PC-9 (cell line): ENCODE measurements at places on chromosomes 4 and X. TPM values are rescaled to one million over a fixed set of nuclear protein-coding genes. Genes with fewer than 3 reads are reported as not detected.
A peak's percentile ranks its signal among the peaks of the same experiment; 100 is the strongest.

The CXorf65 gene
- total RNA-seq: not detected in 2 replicates

DNA sequence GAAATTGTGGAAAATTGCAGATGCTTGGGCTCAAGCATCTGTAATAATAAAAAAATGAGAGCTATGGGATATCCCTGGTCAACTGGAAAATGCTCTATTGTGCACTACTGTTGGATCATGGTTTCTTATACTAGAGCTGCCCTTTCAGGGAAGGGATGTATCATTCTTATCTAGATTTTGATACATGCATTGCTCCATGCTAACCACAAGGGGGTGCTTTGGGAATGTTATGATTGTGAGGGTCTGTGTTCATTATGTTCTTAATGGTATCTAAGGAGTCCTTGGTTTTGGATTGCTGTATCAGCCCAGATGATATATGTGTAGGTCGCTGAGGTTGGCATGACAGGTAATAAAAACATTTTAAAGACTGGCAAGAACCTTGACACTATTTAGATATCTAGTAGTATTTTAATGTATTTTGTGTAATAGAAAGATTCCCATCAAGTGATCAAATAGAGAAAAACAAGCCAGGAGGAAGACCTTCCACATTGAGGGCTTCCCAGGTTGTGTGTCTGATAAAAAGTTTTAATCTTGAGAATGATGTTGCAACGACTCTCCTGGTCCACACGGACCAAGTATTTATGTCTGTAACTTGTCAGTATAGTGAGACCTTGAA is 49.2 kb upstream of the TLR2 start:
- DNase-seq: no peak

DNA sequence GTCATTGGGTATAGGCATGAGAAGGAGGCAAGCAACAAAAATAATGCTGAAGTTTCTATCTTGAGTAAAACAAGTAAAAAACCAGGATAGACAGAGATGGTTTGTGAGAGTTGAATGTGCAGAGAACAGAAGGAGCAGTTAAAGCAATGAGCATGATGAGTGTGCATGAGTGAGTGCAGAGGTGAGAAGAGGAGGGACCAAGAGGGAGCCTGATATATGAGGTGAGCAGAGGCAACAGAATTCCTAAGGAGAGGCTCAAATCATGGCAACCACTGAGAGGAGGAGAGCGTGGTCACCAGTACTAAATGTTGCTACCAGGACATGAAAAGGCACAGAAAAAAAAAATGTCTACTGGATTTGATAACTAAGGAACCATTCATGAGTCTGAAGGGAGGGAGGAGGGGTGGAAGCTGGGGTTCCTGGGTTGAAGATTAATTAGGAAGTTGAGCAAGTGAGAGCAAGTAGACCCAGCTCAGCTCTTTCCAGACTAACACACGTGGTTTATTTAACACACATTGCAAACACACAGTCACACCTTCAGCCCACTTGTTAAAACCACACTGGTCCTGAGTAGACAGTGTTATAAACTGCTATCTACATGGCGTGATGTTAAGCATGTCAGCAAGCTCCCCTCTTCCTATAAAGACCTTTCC is 69.0 kb upstream of the IQCM start:
- DNase-seq: no peak

The PRDM8 gene
- total RNA-seq: 0.26 and 0.88 TPM in 2 replicates

DNA sequence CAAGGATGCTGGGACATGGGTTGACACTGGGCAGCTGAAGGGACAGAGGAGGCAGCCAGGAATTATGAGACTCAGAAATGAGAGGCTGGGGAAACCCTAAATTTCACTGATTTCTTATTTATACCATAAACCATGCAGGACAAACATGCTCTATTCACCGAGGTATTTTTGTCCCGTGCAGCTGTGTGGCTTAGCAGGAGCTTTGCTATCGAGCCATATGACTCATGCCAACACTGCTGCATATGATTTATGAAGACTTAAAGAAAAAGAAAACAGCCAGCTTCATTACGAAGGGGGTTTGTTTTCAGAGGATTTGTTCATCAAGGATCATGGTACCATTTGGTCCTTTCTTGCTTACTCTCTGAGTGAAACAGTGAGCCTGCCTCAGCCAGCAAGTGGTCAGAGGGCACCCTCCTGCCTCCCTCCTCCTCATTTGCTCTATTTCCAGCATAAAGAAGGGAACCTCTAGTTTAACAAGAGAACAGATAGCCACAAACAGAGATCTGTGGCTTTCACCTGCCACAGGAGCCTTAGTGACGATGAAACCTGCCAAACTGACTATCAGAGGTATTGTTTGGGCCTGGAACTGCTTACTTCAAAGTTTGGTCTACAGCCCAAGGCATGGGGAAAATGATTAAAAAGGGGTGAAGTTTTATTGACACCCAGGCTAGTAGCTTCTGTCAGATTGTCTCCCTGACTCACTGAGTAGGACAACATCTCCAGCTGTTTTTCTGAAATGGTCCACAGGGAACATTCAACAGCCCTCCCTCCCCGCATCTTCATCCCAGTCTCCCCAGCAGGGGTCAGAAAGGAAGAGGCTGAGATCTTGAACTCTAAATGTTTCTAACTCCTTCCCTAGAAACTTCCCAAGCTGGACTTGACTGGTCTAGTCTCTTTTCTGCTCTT is 80.1 kb upstream of the MAML3 start:
- no peak for DNase-seq

The OPRPN gene
- not detected in 2 replicates for total RNA-seq

- peak; percentile 69 for DNase-seq
These were observed 145.6 kb downstream of the ARX start for GRCh38 chrX:24870143-24870542.

The NAT8L gene
- total RNA-seq: 2.1 and 4.1 TPM in 2 replicates

DNA sequence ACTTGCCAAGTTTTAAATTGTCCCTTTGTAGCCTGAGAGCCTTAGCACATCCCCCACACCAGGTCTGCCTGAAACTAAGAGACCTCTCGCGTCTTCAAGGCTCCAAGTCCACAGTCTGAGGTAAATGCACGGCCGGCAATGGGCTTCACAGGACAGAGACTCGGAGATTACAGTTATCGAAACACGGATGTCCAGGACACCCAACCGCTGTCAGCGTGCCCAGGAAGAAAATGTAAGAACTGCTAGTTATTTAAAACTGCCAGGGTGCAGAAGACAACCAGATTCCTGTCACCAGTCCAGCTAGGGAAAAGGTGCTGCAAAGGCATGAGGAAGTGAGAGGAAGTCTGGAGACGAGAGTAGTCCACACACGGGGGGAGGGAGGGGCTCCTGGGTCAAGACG is 28.9 kb downstream of the ZNF827 start:
- DNase-seq: peak; percentile 65

- no peak for DNase-seq
These were observed 101.8 kb downstream of the NEK1 start for GRCh38 chr4:169510617-169511016.

The SCML2 gene
- total RNA-seq: 0.53 and 0.92 TPM in 2 replicates

DNA sequence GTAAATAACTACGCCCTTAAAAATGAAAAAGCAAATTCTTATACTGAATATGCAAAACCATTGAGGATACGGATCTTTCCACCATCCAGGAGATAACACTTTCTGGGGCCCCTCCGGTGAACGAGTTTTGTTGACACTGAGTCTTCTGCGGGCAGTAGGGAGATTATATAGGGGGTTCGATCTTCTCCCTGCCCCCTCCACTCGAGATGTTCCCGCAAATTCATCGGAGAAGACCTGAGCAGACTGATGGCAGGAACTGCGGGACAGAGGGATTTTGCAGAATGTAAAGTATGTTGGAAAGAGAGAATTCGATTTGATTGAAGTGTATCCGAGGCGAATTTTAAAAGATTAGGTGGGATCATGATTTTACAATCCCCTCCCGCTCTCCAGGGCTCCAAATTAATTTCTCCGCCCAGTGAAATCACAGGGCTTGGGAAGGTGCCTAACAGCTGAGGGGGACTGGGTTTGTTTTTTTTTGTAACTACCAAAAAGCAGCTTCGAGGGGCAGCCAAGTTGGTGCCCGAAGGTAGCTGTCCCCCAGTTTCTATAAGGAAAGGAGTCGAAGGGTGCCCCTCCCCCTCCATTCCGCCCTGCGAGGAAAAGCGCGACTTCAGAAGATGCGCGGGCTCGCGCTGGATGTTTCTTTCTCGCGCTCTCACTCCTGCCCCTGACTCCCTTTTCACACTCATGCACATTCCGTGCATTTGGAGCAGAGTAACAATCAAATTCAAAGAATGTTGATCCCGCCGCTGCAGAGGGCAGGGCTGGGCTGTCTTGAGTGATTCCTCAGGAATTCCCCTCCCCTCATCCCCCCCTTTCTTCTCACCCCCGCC is 1.2 kb downstream of the TMEM255A start:
- DNase-seq: peak; percentile 51

GRCh38 chr4:24912252-24913118 is at the start of gene CCDC149:
Gene CCDC149, minus strand, starts transcription at chr4:24913042. Its CDS starts 178 bp downstream, at chr4:24912864.
- DNase-seq: peak; percentile 84

DNA sequence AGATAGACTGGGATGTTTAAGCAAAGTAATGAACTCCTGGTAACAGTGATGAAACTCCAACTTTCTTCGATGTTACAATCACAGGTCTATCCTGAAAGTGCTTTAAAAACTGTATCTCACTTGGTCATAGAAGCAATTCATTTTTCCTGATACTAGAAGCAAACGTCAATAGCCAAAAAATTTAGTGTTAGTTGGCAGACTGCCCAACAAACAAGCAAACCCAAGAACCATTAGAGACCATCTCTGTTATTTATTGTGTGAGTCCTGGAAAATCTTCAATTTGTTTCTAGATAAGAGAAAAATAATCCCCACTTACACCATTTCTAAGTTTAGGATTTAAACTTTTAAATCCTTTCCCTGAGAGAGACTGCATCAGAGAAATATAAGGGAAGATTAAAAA is 553.9 kb downstream of the INPP4B start:
- no peak for DNase-seq

The SOWAHD gene
- total RNA-seq: 1.4 and 2.8 TPM in 2 replicates

- no peak for DNase-seq
These were observed 142.8 kb downstream of the ENPP6 start for GRCh38 chr4:184074677-184075388.

GRCh38 chrX:123060986-123061385 is 123.1 kb upstream of the GRIA3 start:
- DNase-seq: no peak

The EIF1AX gene
- 77.3 TPM in 2 replicates for total RNA-seq

- no peak for DNase-seq
These were observed 24.6 kb upstream of the TBL1X start for GRCh38 chrX:9440116-9440844.

DNA sequence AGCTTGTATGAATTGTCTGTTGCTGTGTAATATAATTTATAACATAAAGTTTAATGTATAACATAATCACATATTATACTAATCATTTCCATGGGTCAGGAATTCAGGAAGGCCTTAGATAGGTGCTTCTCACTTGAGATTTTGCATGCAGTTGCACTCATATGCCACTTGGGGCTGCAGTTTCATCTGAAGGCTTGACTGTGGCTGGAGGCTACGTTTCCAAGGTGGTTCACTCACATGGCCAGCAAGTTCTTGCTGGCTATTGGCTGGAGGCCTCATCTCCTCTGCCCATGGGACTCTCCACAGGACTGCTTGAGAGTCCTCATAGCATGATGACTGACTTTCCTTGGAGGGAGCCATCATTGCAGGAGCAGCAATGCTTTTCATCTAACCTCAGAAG is 53.4 kb upstream of the STX18 start:
- DNase-seq: no peak

DNA sequence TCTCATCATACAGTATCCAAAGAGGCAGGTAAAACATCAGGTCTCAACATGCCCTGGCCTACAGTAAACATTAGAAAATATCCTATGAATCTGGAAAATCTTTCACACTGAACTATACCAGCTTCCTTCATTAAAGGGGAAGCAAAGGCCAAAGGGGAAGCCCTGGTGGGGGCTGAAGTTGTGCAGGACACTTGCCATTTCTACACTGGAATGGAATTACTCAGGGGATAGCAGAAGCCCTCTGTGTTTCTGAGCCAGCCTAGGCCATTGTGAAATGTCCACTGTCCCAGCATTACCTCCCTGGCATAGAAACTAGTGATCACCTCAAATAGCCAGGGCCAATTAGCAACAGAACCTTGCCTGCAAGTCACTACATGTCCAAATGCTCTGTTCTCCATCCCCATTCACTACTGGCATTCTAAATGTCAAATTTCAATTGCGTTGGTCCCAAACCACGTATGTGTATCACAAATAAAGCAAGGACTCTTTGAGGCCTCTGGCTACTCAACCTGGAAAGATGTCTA is 429.9 kb downstream of the AFF2 start:
- no peak for DNase-seq

The ANXA3 gene
- 139 and 140 TPM in 2 replicates for total RNA-seq

The ERAS gene
- total RNA-seq: 0.50 TPM in 1 of 2 replicates, not detected in the other

The C4orf36 gene
- total RNA-seq: 2.0 TPM in 1 of 2 replicates, not detected in the other

DNA sequence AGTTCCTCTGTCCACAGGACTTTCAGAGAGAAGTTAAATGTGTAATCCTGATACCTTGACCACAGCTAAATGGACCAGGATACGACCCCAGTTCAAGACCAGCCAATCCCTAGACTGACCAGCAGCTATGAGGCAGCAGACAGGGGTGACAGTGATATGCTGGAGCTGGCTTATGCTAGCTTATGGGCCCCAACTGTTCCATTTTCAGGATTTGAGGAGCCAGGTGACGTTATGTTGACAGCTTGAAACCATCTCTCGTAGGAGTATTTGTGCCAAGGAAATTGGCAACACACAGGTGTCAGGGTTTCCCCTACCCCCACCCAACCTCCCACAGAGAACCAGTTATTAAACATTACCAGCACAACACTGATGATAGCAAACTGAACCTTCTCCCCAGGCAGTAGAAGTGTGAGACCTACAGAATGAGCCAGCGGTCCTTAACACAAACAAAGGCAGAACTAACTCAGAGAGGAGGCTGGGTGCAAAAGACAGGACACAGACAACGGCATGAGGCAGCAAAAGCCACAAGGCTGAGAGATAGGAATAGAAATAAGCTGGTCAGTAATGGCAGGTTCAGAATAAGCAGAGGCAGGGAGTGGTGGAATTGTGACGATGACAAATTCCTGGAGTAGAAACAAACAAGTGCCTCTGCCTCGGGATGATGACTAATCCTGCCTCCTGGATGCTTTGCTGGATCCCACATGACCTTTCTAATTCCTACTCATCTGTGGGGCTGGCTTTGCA is 85.6 kb upstream of the CPEB2 start:
- peak; percentile 82 for DNase-seq

The SHROOM4 gene
- 0.85 and 1.1 TPM in 2 replicates for total RNA-seq
